ENCODE measurements at places on chromosomes 1 and 21.

DNA sequence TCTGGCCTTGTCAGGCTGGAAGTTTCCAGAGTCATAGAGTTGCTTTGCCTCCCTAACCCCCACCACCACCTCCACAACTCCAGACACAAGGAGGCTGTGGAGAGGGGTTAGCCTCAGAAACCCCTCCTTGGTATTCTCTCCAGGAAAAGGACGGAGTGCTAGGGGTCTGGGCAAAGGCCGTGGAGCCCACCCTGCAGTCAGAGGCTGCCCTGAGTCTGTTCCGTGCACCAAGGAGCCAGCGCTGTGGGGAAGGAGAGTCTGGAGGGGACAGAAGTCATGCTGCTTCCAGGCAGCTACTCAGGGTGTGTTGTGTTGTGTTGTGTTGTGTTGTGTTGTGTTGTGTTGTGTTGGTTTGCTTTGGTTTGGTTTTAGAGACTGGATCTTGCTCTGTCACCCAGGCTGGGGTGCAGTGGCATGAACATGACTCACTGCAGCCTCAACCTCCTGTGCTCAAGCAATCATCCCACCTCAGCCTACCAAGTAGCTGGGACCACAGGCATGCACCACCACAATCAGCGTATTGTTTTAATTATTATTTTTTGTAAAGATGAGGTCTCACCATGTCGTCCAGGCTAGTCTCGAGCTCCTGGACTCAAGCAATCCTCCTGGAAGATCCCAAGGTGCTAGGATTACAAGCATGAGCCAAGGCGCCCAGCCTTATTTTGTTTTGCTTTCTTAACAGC, 122.2 kb upstream of the TMEM51 start:
- no peak for DNase-seq

DNA sequence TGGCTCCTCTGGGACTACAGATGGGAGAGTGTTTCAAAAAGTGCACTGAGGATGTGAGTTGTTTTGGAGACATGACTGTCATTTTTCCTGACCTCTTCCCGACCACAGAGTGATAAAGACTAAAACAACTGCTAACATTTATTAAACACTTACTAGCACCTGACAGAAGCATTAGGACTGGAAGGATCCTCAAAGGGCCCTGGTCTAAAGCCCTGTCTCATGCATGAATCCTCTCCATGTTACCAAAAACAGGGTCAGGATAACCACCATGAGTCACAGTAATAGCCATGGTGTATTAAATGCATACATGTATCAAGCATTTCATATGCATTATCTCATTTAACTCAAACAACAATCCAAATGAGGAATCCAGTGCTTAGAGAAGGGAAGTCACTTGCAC, 11.5 kb downstream of the CYB5RL start:
- no peak for DNase-seq

DNA sequence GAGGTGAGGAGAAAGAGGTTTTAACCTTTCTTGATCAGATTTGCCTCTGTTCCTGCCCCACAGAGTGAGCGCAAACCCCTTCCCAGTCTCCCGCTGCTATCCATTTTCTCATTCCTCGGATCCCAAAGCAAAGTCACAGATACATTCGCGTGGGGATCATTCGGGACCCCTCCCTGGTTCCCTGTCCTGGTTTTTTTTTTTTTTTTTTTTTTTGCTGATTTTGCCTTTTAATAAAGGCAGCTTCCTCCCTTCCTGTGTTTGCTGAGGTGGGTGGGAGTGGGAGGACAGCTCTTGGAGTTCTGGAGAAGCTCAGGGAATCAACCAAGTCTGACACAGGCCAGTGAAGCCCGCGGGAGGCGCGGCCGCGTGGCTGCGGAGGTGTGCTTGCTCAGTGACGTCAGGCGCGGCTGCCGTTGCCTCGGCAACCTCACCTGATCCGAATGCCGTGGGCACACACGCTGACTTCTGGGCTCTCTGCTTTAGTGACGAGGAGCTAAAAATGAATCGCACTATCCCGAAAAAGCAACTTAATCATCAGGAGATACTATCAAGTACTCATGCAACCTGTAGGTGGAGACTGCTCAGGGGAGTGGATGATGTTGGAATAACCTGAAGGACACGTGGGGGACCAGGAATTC, 106.4 kb downstream of the TBX19 start:
- DNase-seq, result peak; percentile 81

GRCh38 chr1:116391185-116391584, 18.1 kb downstream of the ATP1A1 start:
- DNase-seq, result no peak

- DNase-seq, result peak; percentile 50
Measured at GRCh38 chr21:42417533-42417932, 13.8 kb downstream of the UBASH3A start.

DNA sequence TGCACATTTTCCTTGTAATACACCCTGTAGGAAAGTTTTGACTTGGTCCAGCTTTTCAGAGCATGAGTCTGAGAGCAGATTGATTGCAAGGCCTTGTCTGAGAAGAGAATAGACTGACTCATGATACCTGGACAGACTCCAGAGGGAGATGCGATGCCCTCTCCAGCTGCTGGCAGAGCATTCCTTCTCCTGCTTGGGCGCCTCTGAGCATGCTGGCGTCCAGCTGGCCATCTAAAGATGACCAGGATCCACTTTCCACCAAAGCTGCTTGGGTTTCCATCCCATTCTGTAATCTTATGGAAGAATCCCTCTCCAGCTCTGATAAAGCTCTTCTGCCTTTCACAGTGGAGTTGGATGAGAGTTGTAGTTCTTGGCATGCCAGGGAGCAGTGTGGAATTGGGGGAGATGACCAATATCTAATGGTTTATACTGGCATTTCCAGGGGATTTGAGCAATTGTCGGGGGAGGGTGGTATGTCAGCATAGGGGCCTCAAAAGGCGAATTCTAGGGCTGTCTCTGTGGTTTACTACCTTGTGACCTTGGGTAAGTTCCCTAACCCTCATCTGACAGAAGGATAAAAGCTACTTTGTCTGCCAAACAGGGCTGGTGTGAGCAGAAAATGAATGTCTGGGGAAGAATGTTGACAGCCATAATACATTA, 19.5 kb downstream of the SZRD1 start:
- peak; percentile 13 for DNase-seq

Measured in CD4-positive, alpha-beta T cell treated with Interleukin-12 subunit alpha and Interleukin-12 subunit beta, for 1 hour (primary cell).